ENCODE measurements at places on chromosomes 5 and 9. TPM values are rescaled to one million over a fixed set of nuclear protein-coding genes. Genes with fewer than 3 reads are reported as not detected.

DNA sequence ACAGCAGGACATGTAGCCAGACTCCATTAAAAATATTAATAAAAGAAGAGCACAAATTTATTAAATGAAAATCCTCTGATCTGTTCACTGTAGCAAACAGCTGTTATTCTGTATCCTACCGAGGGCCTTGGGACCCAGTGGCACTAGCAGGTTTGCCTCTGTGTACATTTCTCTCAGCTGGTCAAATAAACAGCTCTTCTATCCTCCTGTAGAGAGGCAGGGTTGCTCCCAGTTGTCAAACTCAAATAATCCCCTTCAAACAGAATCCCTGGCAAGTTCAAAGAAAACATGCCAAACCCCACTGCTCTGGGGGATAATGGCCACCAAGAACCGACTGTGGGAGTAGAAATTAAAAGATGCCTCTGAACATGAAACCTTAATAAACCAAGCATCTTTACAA lies 1262.0 kb upstream of the DMAC1 start:
- H3K36me3 ChIP-seq, result no peaks in the 10 kb centered on the region
- H3K27me3 ChIP-seq, result no peaks in the 10 kb centered on the region
- no peak overlapping the region for H3K4me3 ChIP-seq
- no peaks in the 10 kb centered on the region for H3K4me1 ChIP-seq

GRCh38 chr5:148965511-148966265 lies 97.2 kb downstream of the SH3TC2 start:
- no peak overlapping the region for H3K27ac ChIP-seq
- no peak for DNase-seq
- no peaks in the 10 kb centered on the region for H3K36me3 ChIP-seq
- H3K27me3 ChIP-seq, result peaks cover 4% of the 10 kb centered on the region

DNA sequence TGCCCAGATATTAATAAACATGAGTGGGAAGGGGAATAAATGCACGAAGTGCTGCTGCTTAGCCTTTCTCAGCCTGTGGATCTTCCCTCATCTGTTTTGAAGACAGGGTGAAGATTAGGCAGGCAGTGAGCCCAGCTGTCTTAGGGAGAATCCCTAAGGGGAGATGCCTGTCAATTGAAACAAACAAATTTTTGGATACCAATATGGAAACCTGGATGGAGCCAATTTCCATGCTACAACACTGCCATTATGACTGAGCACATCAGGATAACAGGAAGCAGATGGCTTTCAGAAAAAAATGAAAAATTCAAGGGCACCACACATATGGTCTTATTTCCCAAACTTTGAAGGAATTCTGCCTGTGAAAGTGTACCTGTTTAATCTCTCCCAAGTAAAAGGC lies 80.3 kb downstream of the HMHB1 start:
- H3K27me3 ChIP-seq, result peaks cover 2% of the 10 kb centered on the region
- no peak for DNase-seq
- peaks cover 9% of the 10 kb centered on the region for H3K4me1 ChIP-seq
- no peak overlapping the region for H3K4me3 ChIP-seq

- no peaks in the 10 kb centered on the region for H3K27me3 ChIP-seq
- H3K4me3 ChIP-seq, result no peak overlapping the region
- H3K27ac ChIP-seq, result no peak overlapping the region
- H3K36me3 ChIP-seq, result peaks cover 49% of the 10 kb centered on the region
- peaks cover 2% of the 10 kb centered on the region for H3K4me1 ChIP-seq
- no peak for DNase-seq
Measured at GRCh38 chr9:132690696-132691095, 20.4 kb downstream of the GTF3C4 start.

GRCh38 chr5:67887748-67888161 lies 327.8 kb upstream of the PIK3R1 start:
- DNase-seq, result no peak
- no peaks in the 10 kb centered on the region for H3K4me1 ChIP-seq
- no peak overlapping the region for H3K4me3 ChIP-seq
- H3K36me3 ChIP-seq, result no peaks in the 10 kb centered on the region
- H3K27me3 ChIP-seq, result no peaks in the 10 kb centered on the region

- H3K36me3 ChIP-seq, result no peaks in the 10 kb centered on the region
- peaks cover 13% of the 10 kb centered on the region for H3K4me1 ChIP-seq
- H3K27ac ChIP-seq, result no peak overlapping the region
- H3K27me3 ChIP-seq, result peaks cover 35% of the 10 kb centered on the region
- DNase-seq, result no peak
Measured at GRCh38 chr9:132993511-132993939, 15.0 kb downstream of the GFI1B start.

DNA sequence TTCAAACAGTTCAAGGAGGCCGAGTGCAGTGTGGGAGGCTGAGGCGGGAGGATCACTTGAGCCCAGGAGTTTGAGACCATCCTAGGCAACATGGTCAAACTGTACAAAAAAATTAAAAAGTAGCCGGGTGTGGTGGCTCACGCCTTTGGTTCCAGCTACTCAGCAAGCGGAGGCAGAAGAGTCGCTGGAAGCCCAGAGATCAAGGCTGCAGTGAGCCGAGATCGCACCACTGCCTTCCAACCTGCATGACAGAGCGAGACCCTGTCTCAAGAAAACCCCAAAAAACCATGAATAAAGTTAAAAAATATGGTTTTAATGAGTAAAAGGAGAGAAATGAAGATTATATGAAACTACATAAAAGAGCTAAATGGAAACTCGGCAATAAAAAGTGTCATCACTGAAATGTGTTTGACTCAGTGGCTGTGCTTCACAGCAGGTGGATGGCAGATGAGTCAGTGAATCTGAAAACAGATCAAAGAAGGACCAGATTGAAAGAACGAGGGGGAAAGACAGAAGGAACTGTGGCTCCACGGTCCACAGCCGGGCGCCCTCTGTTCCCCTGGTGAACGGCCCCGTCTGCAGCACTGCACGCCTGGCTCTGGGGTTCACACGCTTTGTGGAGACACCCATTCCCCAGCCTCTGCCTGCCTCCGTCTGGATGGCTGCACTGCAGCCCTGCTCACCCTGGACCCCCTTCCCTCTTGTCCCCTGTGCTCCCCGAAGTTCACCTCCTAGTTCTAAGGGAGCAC lies 25.1 kb downstream of the EXD3 start:
- no peak overlapping the region for H3K4me3 ChIP-seq
- H3K27ac ChIP-seq, result no peak overlapping the region
- no peak for DNase-seq
- no peaks in the 10 kb centered on the region for H3K36me3 ChIP-seq
- peaks cover 22% of the 10 kb centered on the region for H3K4me1 ChIP-seq
- H3K27me3 ChIP-seq, result no peaks in the 10 kb centered on the region

DNA sequence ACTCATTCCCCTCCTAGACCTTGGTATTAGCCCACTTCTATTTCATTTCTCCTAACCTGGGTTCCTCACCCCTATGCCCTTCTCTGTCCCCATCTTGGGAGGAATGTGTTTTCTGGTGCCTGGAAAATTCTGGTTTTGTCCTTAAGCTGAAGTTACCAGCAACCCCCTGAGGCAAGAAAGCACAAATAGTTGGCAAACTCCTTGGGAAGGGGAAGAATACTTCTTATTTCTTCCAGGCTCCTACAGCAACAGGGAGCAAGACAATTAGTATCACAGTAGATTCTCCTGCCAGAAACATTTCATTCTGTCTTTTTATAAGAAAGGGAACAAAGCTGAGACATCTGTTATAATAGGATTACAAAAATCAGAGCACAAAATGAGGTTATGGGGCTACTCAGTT lies 142.5 kb downstream of the SNCAIP start:
- peaks cover 1% of the 10 kb centered on the region for H3K27me3 ChIP-seq
- no peak for DNase-seq
- H3K27ac ChIP-seq, result no peak overlapping the region
- H3K4me1 ChIP-seq, result no peaks in the 10 kb centered on the region

DNA sequence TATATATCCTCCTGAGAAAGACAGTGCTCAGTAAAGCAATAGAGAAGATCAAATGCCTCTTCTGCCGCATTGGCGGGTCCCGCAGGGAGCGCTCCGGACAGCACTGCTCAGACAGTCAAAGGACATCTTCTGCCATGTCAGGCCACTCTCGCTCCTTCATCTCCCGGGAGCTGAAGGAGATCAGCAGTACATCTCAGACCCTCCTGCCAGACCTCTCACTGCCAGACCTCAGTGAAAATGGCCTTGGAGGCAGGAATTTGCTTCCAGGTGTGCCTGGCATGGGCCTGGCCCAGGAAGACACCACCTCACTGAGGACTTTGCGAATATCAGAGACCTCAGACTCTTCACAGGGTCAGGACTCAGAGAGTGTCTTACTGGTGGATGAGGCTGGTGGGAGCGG lies 12.2 kb downstream of the PTGER4 start:
- no peak for DNase-seq
- H3K36me3 ChIP-seq, result no peaks in the 10 kb centered on the region
- peak overlapping the region; percentile 27 for H3K27ac ChIP-seq
- no peak overlapping the region for H3K4me3 ChIP-seq
- H3K27me3 ChIP-seq, result no peaks in the 10 kb centered on the region
- H3K4me1 ChIP-seq, result peaks cover 20% of the 10 kb centered on the region

- H3K4me1 ChIP-seq, result peaks cover 7% of the 10 kb centered on the region
- no peak overlapping the region for H3K27ac ChIP-seq
- no peaks in the 10 kb centered on the region for H3K36me3 ChIP-seq
- no peak overlapping the region for H3K4me3 ChIP-seq
- DNase-seq, result no peak
Measured at GRCh38 chr5:17123010-17123409, 94.4 kb upstream of the BASP1 start.

DNA sequence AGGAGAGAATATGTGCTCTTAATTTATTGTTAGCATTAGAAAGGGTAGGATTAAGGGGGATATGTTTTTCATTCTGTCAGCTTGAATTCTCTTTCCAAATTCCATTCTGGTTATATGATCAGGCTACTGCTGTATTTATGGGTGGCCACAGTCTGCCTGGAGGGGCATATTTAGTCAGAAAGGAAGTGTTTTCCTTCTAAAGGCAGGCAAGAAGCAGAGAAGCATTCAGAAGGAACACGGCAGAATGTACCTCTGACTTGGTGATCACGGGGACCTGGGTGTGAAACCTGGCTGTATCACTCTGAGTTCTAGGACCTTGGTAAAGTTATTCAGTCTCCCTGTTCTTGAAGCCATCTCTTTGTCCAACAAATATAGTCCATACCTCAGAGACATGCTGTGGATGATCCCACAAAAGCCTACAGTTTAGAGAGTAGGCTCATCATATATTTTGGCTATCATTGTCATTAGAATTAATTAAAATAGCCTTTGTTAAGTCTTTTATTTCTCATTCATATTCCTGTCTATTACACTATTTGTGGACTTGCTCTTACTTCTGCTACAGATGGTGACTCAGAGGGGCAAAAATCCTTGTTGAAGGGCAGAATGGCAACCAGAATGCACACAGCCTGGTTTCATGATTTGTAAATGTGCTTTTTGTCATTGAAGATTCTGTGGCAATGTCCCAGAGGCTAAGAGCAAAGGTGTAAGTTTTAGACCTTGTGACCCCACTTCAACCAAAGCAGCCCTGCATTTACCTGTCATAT lies 2.7 kb downstream of the TNC start:
- peaks cover 55% of the 10 kb centered on the region for H3K27me3 ChIP-seq

GRCh38 chr5:69158039-69158438 lies 8.9 kb upstream of the CCNB1 start:
- no peaks in the 10 kb centered on the region for H3K36me3 ChIP-seq
- H3K27ac ChIP-seq, result no peak overlapping the region
- no peak for DNase-seq
- no peaks in the 10 kb centered on the region for H3K27me3 ChIP-seq
- no peak overlapping the region for H3K4me3 ChIP-seq

GRCh38 chr5:38473008-38473407 lies 83.4 kb downstream of the LIFR start:
- peaks cover 63% of the 10 kb centered on the region for H3K27me3 ChIP-seq
- no peaks in the 10 kb centered on the region for H3K36me3 ChIP-seq
- no peak for DNase-seq
- no peak overlapping the region for H3K27ac ChIP-seq
- no peaks in the 10 kb centered on the region for H3K4me1 ChIP-seq
- no peak overlapping the region for H3K4me3 ChIP-seq

DNA sequence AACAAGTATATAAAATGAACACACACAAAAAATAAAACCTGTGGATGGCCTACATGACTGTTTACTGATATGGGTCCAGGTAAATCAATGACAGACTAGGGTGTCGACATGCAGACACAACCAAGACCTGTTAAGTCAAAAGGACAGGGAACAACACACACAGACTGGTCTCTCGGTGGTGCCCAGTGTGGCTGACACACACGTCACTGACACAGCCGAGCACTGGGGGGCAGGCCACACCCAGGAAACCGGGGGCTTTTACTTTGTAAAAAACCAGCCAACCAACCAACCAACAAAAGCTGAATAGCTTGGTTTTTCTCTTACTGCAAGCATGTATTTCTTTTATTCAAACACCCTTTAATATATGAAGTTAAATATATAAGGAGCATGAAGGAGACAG lies 5.0 kb downstream of the FAM163B start:
- peak overlapping the region; percentile 55 for H3K27ac ChIP-seq
- H3K4me1 ChIP-seq, result peaks cover 1% of the 10 kb centered on the region
- peak; percentile 38 for DNase-seq
- no peak overlapping the region for H3K4me3 ChIP-seq
- peaks cover 4% of the 10 kb centered on the region for H3K27me3 ChIP-seq
- H3K36me3 ChIP-seq, result no peaks in the 10 kb centered on the region

- no peak for DNase-seq
- no peak overlapping the region for H3K27ac ChIP-seq
Measured at GRCh38 chr5:127739807-127740384, 36.7 kb downstream of the CCDC192 start.

GRCh38 chr5:61766141-61766540 lies 434.1 kb downstream of the ZSWIM6 start:
- DNase-seq, result no peak
- H3K27ac ChIP-seq, result no peak overlapping the region
- no peak overlapping the region for H3K4me3 ChIP-seq
- peaks cover 19% of the 10 kb centered on the region for H3K27me3 ChIP-seq
- peaks cover 5% of the 10 kb centered on the region for H3K36me3 ChIP-seq

DNA sequence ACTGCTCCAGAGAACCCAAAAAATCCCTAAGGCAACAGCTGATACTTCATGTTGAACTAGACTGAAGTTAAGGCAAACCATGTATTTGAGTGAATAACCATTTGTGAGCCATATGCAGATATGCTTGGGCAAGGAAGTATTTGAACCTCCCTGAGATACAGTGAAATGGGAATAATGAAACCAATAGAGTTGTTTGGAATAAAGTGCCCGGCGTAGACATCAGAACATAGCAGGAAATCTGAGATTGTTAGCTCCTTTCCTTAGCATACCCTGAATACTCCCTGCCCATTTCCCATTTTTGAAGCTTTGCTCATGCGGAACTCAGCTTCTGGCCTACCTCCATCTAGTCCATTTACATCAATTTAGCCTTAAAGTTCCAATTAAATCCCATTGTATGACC lies 611.9 kb downstream of the EFNA5 start:
- no peak overlapping the region for H3K27ac ChIP-seq
- no peaks in the 10 kb centered on the region for H3K4me1 ChIP-seq
- no peak overlapping the region for H3K4me3 ChIP-seq
- no peaks in the 10 kb centered on the region for H3K36me3 ChIP-seq
- H3K27me3 ChIP-seq, result no peaks in the 10 kb centered on the region

- peaks cover 2% of the 10 kb centered on the region for H3K27me3 ChIP-seq
- H3K27ac ChIP-seq, result no peak overlapping the region
- no peak overlapping the region for H3K4me3 ChIP-seq
Measured at GRCh38 chr5:82338771-82339373, 60.7 kb upstream of the RPS23 start.

The SH3RF2 gene
- not detected for total RNA-seq

The FCN1 gene
- 1.1 TPM for total RNA-seq

The MSX2 gene
- not detected for total RNA-seq

The SPEF2 gene
- total RNA-seq, result 13.2 TPM

The PCDHB13 gene
- not detected for total RNA-seq

The EQTN gene
- not detected for total RNA-seq

The FBXL7 gene
- total RNA-seq, result not detected

The PTGR1 gene
- total RNA-seq, result not detected

The PCDHB8 gene
- total RNA-seq, result not detected

The DAPK1 gene
- 0.55 TPM for total RNA-seq

The REEP2 gene
- total RNA-seq, result 0.75 TPM

Data from naive thymus-derived CD8-positive, alpha-beta T cell (primary cell).